ENCODE measurements at places on chromosomes 16 and 17. TPM values are rescaled to one million over a fixed set of nuclear protein-coding genes. Genes with fewer than 3 reads are reported as not detected.

SYNGR3 gene
- 1.4 TPM for total RNA-seq

SLC13A2 gene
- total RNA-seq, result 55.0 TPM

KRT32 gene
- total RNA-seq, result not detected

MMP15 gene
- 109 TPM for total RNA-seq

KRT28 gene
- total RNA-seq, result not detected

SEPTIN1 gene
- 11.5 TPM for total RNA-seq

SLC16A11 gene
- total RNA-seq, result 4.5 TPM

SOX8 gene
- total RNA-seq, result 1.4 TPM

NPIPB6 gene
- total RNA-seq, result 3.3 TPM

SHISA6 gene
- total RNA-seq, result 0.75 TPM

VAT1L gene
- 12.2 TPM for total RNA-seq

RHBDL1 gene
- total RNA-seq, result 5.5 TPM

XYLT1 gene
- total RNA-seq, result 8.6 TPM

RMI2 gene
- total RNA-seq, result 4.4 TPM

SLFN12L gene
- 3.3 TPM for total RNA-seq

ARL5C gene
- not detected for total RNA-seq

EMC6 gene
- total RNA-seq, result 35.7 TPM

LLGL2 gene
- total RNA-seq, result 477 TPM

KRTAP3-3 gene
- total RNA-seq, result not detected

GCSH gene
- 13.1 TPM for total RNA-seq

ATP2C2 gene
- total RNA-seq, result 62.8 TPM

C16orf54 gene
- 3.0 TPM for total RNA-seq

CCDC78 gene
- total RNA-seq, result 3.3 TPM

All from mucosa of gallbladder (tissue), 1 donor.